Ovary (tissue), 10 donors: ENCODE measurements at places on chromosomes 12 and 14. TPM values are rescaled to one million over a fixed set of nuclear protein-coding genes. Genes with fewer than 3 reads are reported as not detected.

Gene DBX2
- total RNA-seq = not detected

Gene TMTC3
- total RNA-seq = 16.3 TPM

Gene SOAT2
- not detected for total RNA-seq

Gene GPR162
- 5.4 TPM for total RNA-seq

Gene APOF
- total RNA-seq = not detected

Gene TESPA1
- 3.5 TPM for total RNA-seq

Gene TMPRSS12
- not detected for total RNA-seq

Gene SLC10A1
- not detected for total RNA-seq

Gene ING4
- 37.2 TPM for total RNA-seq

Gene HOXC9
- not detected for total RNA-seq

Gene TRMT61A
- total RNA-seq = 14.8 TPM

Gene AKAP3
- total RNA-seq = 1.4 TPM

Gene ANKS1B
- 27.2 TPM for total RNA-seq

DNA sequence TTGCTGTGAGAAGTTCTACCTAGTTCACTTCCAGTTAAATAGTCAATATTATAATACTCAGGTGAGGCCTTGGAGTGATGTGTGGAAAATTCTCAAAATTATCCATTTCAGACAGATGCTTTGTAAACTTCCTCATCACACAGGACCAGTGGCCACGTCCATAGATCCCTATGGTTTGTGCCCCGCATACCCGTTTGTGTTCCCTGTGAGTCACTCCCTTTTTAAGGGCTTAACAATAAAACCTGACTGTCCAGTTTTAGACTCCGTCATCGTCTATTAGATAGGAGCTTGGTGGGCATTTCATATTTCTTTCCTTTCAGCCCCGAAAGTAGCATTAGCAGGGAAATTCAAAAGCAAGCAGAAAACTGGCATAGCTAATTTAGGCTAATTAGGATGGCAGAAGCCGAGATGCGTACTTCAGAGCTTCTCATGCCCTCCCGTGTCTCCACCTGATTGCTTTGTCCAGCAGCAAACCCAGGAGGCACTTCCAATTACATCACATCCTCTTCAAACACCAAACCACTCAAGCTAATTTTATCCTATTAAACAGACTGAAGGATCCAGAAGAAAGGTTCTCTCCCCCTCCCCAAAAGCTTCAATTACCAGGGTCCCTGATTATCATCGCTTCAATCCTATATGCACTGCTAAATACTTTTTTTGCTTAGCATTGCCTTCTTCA is 186.6 kb upstream of the OTX2 start:
- DNase-seq = no peak

DNA sequence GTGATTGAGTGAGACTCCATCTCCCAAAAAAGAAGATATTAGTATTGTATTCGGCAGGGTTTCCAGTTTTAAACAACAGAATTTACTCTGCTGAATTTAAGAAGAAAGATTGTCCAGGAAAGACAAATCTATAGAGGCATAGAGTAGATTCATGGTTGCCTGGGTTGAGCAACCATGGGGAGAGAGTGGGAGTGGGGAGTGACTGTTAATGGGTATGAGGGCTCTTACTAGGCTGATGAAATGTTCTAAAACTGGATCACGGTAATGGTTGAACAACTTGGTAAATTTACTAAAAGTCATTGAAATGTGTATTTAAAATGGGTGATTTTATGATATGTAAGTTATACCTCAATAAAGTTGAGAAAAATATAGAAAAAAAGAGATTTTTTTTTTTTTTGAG is 13.9 kb upstream of the C12orf76 start:
- DNase-seq = no peak

GRCh38 chr12:43284486-43285158 is 267.4 kb downstream of the ADAMTS20 start:
- DNase-seq = no peak

DNA sequence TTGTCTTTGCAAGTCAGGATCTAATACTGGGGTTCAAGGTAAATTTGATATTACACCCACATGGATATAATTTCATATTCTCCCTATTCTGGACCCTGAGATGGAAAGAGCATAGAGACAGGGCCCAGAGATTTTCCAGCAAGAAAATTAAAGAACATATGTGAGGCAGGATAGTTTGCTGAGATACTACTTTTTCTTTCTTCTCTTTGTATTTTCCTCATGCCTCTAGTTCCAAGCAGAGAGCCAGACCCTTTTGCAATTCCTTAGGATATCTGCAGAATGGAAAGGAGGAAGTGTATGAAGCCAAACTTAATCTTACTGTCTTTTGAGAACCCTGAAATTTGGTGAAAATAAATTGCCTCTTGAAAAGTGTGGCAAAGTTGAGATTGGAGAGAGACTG is 34.0 kb upstream of the RNASE3 start:
- DNase-seq = no peak

DNA sequence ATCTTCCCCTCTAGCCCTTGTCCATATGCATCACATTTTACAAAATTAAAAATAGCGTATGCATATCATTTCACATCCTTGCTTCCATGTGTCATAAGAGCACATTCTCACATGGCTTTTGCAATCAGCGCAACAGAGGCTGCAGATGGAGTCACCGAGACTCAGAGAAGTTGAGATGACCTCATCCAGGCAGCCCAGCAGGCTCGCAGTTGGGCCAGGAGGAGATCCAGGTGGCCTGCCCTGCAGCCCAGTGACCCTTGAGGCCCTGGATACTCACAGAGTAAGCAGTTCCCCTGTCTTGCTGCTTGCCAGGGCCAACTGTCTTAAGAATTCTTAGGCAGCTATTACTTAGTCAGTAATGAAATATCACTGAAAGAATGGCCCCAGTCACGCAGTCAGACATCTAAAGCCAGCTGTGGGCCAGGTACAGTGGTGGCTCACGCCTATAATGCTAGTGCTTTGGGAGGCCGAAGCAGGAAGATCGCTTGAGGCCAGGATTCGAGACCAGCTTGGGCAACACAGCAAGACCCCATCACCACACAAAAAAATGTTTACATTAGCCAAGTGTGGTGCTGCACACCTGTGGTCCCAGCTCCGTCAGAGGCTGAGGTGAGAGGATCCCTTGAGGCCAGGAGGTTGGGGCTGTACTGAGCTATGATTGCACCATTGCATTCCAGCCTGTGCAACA is 9.1 kb downstream of the CAMKK2 start:
- no peak for DNase-seq

GRCh38 chr12:88471331-88472045 is 108.8 kb downstream of the KITLG start:
- DNase-seq = no peak

- no peak for DNase-seq
Observed at GRCh38 chr14:74411671-74412070, 14.3 kb downstream of the SYNDIG1L start.

DNA sequence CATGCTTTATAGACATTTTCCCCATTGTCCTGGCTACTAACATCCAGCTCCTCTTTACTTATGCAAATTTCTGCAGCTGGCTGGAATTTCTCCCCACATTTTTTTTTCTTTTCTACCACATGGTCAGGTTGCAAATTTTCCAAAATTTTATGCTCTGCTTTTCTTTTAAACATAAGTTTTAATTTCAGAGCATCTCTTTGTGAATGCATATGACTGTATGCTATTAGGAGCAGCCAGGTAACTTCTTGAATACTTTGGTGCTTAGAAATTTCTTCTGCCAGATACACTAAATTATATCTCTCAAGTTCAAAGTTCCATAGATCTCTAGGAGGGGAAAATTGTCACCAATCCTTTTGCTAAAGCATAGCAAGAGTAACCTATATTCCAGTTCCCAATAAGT is 365.9 kb downstream of the LRFN5 start:
- no peak for DNase-seq

GRCh38 chr14:67837011-67837624 is 17.5 kb downstream of the RAD51B start:
- DNase-seq = peak; percentile 42

DNA sequence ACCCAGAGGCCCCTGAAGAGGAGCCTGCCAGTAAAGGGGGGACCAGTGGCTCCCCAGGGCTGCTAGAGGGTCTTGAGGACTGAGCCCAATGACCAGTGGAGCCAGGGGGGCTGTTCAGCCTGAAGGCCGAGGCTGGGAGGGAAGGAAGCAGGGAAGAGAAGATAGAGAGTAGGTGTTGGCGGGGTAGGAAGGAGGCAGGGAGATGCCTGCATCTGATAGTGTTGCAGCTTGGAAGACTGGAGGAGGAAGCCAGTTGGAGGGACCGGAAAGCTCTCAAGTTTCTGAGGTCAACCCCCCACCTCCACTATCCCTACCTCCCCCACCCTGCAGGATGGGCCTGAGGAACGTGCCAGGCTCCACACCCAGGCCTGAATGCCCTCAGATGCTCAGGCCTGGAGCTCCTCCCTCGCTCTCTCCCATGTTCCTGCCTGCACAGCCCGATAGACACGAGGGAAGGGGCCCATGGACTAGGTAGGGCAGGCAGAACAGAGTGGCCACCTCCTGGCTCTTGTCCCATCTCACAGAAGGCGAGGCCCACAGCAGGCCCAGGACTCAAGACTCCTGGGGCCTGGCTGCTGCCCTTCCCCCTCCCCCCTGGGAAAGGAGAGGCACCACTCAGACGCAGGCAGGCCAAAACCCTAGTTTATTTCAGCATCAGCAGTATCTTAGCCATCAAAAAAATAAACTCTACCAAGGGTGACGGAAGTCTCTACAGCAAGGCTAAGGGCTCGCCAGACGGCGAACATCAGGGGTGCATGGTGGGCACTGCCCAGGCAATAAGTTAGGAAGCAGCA is 3.4 kb downstream of the CKB start:
- peak; percentile 48 for DNase-seq

DNA sequence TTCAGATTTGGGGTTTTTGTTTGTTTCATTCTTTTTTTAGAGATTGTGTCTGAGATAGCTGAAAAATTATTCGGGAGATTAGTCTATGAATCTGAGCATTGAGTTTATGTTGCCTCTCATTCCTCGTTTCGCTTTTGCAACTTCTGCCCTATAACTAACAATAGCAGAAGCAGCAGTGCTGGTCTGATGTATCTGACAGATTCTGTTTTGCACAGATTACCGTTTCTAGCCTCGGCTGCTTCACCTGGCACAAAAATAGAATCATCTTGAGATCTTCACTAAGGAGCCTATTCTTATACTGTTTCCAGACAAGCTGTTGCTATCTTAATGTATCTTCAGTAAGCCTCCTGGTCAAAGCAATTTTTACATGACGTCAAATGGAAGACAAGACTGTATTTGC is 29.2 kb downstream of the KCNJ8 start:
- no peak for DNase-seq

DNA sequence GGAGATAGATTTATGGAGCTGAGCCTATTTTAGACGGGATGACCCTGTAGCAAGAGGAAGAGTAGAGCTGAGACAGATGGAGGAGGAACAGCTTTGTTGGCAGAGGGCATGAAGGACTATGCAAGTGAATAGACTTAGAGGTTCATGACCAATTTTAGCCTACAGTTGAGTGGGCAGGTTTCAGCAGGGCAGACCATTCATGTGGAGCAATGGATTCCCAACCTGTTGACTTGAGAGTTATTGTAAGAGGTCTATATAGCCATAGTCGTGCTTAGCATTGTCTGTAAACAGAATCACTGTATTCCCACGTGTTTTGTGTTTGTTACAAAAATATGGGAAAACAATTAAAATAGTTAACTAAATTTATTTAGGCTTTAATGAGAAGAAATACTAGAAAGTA is 116.8 kb downstream of the CFAP54 start:
- no peak for DNase-seq

- DNase-seq = no peak
Observed at GRCh38 chr12:18696971-18697602, 40.7 kb downstream of the PLCZ1 start.

DNA sequence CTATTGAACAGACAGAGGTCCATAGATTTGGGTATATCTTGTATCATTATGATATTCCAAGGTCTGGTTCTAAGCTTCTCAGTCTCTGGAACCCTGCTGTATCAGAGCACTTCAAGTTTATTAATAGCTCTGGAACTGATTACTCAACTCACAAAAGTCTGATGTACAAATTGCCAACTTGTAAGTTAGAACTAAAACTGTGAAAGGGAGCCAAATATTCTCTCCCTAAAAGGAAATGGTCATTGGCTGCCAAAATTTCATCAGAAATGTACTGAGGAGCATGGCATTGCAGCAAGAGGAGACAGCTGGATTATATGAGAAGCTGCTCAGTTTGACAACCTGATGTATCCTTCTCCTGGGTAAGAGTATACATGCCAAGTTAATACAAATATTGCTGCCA is 828.8 kb upstream of the SEL1L start:
- no peak for DNase-seq

DNA sequence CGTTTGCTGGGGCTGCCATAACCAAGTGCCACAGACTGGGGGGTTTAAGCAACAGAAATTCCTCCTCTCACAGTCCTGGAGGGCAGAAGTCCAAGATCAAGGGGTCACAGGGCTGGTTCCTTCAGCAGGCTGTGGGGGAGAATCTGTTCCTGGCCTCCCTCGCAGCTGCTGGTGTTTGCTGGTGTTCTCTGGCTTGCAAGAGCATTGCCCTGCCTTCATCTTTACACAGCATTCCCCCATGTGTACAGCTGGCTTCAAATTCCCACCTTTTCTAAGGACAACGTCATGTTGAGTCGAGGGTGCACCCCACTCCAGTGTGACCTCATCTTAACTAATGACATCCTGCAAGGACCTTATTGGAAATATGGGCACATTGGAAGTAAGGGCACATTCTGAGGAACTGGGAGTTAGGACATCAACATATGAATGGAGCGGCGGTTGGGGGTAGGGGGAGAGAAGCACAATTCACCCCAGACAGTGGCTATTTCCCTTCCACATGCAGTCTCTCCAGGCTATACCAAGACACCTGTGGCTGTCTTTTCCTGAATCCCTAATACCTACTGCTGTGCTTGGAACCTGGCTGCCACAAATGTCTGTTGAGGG is 123.6 kb downstream of the FOXN3 start:
- DNase-seq = peak; percentile 45

DNA sequence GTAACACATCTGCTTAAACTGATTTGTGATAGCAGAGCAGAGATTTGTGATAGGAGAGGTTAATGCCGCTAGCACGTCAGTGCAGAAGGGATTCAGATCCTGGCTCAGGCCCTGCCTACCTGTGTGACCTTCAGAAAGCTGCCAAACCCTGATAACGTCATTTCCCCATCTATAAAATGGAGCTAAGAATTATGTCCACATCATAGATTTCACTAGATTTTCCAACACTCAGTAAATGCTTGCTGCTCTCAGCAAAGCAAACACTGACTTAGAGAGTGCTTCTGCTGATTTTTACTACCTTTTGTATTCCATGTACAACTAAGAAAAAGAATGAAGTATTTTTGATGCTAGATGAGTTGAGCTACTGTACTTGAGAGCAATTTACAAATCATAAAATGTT is 261.4 kb downstream of the ITPR2 start:
- DNase-seq = no peak

DNA sequence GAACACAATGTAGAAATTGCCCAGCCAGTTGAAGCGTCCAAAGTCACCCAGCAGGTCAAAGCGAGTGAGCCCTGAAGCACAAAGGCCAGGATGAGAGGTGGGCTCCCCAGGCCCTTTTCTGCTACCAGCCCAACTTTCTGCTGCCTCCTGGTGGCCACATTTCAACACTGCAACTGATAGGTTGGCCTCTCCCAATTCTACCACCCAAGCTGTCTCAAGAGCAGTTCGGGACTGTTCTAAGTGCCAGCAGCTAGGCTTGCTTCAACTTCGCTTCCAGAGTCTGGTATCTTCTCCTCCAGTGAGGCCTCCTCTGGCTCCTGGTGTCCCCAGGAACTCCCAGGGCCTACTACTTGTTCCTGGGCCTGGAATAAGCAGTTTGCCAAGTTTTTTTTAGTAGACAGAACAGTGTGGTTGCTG is 3.4 kb upstream of the DHH start:
- DNase-seq = peak; percentile 55
